Caudate nucleus (tissue), 63 donors: ENCODE measurements at places on chromosomes 4 and X.
A peak's percentile ranks its signal among the peaks of the same experiment; 100 is the strongest.

- DNase-seq, result no peak
Observed at GRCh38 chr4:41640906-41641305, 102.9 kb downstream of the LIMCH1 start.

DNA sequence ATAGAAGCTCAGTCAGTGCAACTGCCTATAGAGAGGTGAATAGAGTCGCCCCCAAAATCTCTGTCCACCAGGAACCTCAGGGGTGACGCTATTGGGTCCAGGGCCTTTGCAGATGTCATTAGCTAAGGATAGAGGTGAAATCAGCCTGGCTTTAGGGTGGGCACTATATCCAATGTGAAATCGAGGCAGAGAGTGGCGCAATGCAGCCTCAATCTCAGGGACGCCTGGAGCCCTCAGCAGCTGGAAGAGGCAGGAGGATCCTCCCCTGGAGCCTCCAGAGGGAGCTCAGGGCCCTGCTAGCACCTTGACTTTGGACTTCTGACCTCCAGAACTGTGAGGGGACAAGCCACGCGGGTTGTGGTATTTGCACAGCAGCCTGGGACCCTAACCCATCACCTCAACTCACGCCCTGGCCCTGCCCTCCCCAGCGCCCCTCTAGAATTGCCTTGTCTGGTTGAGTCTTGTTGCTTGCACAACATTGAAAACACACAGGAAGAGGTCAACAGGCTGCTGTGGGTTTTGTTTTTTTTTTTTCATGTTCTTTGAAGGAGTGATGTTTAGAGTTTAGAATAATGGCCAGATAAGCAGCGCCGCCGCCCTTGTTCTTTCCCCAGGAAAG is 89.4 kb upstream of the PSAPL1 start:
- DNase-seq, result no peak

DNA sequence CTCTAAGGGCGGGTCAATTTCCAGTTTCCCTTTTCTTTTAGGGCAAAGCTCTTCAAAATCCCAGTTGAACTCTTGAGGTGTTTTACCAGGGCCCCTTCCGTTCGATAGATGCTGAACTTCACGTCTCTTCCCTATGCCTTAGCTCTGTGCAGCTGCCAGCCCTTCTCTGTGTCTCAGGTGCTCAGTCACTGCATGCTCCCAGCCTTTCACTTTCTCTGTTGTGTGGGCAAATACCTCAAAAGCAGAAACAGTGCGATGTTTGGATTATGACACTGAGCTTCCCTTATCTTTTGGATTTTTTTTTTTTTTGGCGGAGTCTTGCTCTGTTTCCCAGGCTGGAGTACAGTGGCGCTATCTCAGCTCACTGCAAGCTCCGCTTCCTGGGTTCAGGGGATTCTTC is 108.5 kb downstream of the CLDN22 start:
- no peak for DNase-seq

GRCh38 chr4:125702406-125702805 is 387.7 kb downstream of the FAT4 start:
- no peak for DNase-seq

- DNase-seq, result no peak
Observed at GRCh38 chr4:17781300-17782287, at the start of gene FAM184B. Gene FAM184B (minus strand): TSS chr4:17781621. CDS start chr4:17781299, 322 bp downstream.

GRCh38 chr4:108787724-108788123 is 24.9 kb upstream of the ETNPPL start:
- DNase-seq, result no peak

- peak; percentile 13 for DNase-seq
Observed at GRCh38 chr4:113760094-113760794, 1.3 kb downstream of the CAMK2D start.

- DNase-seq, result no peak
Observed at GRCh38 chr4:139007640-139008039, 7.9 kb upstream of the NOCT start.
